ENCODE measurements at places on chromosomes 4 and X.

GRCh38 chr4:52102587-52102986, 51.5 kb downstream of the SPATA18 start:
- DNase-seq = no peak

GRCh38 chr4:98027827-98028226, 115.4 kb downstream of the STPG2 start:
- DNase-seq = no peak

- DNase-seq = no peak
These were observed 445.5 kb upstream of the SPANXN1 start for GRCh38 chrX:144801786-144802185.

GRCh38 chr4:1406394-1406980, at the start of gene NKX1-1:
Gene NKX1-1 (minus strand): TSS chr4:1406442. CDS start chr4:1406442, 0 bp downstream.
- no peak for DNase-seq

GRCh38 chr4:169620880-169621248, 486 bp downstream of the CLCN3 start:
- DNase-seq = no peak

- no peak for DNase-seq
These were observed 121.8 kb upstream of the FAM241A start for GRCh38 chr4:112023402-112023950.

- DNase-seq = no peak
These were observed 1716.3 kb downstream of the C4orf33 start for GRCh38 chr4:130812117-130812765.

DNA sequence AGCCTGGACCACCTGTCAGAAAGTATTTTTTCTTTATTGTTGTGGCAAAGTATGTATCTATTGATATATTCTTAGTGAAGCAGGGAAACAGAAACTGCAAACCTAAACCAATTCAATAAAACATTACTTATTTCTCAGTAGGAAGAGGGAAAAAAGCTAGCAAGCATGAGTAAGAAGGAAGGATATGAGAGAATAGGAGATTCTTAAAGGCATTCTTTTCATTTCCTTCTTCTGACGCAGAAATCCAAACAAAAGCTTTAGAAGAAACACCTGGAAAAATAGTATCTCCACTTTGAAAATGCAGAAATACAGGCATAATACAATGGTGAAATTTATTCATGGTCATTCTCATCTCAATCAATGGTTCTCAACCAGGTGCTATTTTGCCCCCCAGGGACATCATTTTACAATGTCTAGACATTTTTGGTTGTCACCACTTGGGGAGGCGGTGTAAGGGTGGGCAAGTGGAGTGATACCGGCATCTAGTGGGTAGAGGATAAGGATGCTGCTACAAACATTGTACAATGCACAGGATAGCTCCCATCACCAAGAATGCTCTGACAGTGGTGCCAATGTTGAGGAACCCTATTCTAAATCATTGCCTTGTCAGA, 21.7 kb upstream of the ATXN3L start:
- DNase-seq = no peak

GRCh38 chrX:37817579-37817978, 29.8 kb downstream of the DYNLT3 start:
- DNase-seq = no peak

GRCh38 chrX:48919360-48919841, 577 bp upstream of the PIM2 start:
- DNase-seq = no peak

DNA sequence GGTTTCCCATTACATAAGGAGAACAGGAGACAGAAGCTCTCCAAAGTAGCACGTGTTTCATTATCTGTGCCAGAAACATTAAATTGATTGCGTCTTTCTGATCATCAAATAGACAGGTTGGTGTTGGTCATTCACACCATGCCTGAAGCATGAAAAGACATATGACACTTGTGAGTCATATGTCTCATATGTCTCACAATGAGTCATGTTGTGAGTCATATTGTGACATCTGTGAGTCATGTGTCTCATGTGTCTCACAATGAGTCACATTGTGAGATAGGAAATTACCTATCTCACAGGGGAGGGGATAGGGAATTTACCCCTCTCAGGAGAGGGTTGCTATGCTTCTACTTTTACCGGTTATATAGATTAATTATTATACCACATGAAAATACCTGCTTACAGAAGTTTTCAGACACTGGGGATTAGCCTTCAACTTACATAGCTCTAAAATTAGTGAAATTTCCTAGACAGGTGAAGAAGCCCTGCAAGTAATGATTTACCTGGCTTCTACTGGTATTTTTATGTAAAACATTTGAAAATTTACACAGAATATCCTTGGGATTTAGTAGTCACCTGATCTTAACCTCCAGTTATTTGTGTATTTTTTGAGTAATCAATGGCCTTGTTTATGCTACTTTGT, 80.8 kb downstream of the NPFFR2 start:
- DNase-seq = no peak

DNA sequence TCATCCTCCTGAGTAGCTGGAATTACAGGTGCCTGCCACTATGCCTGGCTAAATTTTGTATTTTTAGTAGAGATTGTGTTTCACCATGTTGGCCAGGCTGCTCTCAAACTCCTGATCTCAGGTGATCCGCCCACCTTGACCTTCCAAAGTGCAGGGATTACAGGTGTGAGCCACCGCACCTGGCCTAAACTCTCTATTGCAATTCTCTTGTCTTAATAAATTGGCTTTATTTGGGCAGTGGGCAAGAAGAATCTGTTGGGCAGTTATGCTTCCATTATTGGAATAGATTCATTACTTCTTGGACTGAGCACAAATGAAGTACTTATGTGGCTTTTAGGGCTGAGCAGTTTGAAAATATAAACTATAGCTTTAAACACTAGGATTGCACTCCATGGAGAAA, 8.2 kb upstream of the GPAT3 start:
- no peak for DNase-seq

- no peak for DNase-seq
These were observed 128.7 kb downstream of the AKAP4 start for GRCh38 chrX:50072110-50072509.

DNA sequence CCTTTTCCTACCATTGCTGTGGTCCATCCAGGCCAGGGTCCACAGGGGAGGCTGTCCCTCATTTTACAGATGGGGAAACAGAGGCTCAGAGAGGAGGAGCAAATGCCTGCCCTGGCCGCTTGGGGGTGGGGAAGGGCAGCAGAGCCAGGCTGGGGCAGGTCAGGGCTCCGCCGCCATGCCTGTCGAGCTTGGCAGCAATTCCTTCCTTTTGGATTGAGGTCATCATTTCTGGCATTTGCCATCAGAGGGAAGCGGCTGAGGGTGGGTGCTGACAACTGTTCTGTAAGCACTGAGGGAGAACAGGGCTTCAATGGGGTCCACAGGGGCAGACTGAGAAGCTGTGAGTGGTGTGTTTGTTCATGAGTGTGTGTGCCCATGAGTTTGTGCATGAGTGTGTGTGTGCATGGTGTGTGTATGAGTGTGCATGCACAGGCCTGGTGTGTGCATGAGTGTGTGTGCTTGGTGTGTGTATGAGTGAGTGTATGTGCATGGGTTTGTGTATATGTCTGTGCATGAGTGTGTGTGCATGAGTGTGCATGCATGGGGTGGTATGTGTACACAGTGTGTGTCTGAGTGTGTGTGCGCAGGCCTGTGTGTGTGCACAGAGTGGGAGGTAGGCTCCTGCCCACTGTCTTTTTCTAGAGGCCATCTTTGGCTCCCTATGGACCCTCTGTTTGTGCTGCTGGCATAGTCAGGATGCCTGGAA, 115.2 kb downstream of the SORCS2 start:
- DNase-seq = no peak

DNA sequence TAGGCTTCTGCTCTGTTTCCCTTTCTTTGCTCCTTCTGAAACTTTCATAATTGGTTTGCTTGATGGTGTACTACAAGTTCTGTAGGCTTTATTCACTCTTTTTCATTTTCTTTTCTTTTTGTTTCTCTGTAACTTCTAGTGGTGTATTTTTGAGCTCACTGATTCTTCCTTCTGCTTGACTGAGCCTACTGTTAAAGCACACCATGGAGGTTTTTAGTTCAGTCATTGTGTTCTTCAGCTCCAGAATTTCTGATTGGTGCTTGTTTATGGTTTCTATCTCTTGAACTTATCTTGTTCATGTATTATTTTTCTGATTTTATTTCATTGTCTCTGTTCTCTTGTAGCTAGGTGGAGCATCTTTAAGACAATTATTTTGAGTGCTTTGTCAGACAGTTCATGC, 33.4 kb upstream of the C4orf54 start:
- DNase-seq = no peak

Data from activated CD8-positive, alpha-beta memory T cell treated with anti-CD3 and anti-CD28 coated beads for 1 hour (primary cell).